ENCODE measurements at places on chromosomes 5 and 9.

GRCh38 chr5:34009610-34010009 lies 1.8 kb upstream of the AMACR start:
- no peak for DNase-seq

GRCh38 chr5:43730832-43731342 lies 127.9 kb downstream of the NNT start:
- no peak for DNase-seq

DNA sequence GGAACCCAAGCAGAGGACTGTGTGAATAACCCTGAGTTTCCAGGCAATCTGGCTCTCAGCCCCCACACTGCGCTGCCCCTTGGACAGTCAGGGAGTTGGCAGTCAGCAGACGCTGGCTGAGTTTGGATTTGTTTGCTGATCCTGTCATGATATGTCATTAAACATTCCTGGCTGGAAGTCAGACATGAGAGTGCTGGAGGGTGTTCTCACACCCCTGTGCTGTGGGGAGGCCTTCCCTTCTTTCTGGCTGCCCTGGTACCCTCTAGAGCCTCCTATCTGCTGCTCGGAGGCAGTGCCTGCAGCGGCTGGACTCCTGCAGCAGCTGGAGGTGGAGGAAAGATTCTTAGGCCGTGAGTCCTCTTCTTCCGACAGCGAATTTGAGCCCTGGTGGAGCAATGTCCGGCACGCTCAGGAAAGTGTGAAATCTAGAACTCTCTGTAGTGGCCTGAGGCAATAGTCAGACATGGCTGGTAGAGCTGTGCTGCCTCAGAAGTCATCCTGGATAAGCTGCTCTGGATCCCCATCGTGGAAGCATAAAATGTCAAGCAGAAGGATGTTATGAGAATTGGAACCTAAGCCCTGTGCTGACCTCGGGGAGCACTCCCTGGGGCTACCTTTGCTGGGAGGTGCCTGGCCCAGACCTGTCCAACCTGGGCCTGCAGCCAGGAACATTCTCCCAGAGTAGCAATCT lies 72.0 kb downstream of the PDE8B start:
- no peak for DNase-seq

DNA sequence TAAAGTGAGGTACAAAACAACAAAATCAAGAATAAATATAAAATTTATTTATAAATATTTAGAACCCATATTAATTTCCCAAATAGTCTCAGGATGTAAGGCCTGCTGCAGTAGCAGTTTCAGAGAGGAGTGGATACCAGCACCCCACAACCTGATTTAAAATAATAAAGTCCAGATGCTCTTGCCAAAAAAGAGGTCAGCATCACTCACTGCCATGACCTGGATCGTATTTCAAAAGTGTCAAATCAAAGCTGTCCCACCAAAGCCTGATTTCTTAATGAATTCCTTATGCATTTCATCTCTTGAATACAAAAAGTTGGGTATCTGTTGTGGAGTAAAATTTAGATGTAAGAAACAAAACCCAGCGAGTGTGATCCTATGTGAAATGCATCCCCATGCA lies 58.0 kb upstream of the ROR2 start:
- no peak for DNase-seq

GRCh38 chr5:1771149-1772065 lies 28.2 kb downstream of the MRPL36 start:
- DNase-seq: no peak
